ENCODE measurements at places on chromosomes 5 and 9.

DNA sequence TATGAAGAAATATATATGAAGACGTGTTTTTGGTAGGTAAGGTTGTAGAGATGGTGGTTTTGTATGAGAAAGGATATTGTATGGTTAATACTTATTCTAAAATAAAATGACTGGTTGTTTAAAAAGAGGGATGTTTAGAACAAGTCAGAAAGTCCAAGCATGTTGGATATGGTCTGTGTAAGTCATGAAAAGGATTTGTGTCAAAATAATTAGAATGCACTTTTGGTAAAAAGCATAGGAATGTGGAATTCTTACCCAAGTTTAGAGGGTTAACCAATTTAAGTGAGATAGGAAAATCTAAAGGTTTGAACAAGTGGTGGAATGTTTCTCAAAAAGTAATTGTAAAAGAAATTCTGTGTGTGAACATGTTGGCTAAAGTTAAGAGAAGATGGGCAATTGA is 1556.5 kb upstream of the C9orf72 start:
- DNase-seq = no peak

DNA sequence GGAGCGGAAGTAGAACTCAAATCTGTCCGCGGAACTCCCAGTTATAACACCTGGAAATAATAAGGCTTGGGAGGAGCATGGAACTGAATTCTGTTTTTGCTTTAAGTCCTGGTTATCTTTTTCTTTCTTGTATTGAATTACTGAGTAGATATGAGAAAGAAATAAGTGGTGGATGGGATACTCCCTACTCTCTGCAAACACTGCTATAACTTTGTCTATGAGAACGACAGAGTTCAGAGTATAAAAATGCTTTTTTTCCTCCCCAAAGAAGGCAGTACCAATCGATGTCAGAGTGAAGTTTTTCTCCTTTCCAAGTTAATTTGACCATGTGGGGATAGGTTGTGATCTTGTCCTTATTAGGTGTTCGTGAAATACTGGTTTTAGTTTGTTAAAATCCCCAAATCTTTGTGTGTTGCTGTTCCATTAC is 1.2 kb downstream of the RIC1 start:
- DNase-seq = no peak

- no peak for DNase-seq
Observed at GRCh38 chr5:32735512-32735911, 24.4 kb downstream of the NPR3 start.

DNA sequence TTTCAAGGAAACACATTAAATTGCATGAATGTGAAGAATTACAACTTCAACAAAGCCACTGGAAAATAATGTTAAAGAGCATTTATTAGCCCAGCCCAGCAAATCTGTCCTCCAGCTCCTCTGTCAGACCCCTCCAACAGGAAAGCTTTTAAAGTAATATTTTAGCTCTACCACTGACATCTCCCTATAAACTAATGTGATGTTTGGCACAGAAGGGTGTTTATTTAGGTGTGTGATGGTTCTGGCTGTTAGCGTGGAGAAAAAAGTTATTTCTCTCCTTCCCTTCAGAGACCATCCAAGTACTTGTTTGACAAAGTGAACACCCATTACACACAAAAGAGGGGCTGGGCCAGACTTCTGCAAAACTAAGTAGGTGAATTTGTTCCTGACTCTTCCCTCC is 111.9 kb upstream of the TARS1 start:
- no peak for DNase-seq

GRCh38 chr5:51345106-51345505 is 38.1 kb upstream of the ISL1 start:
- DNase-seq = no peak

- DNase-seq = no peak
Observed at GRCh38 chr9:6552498-6553121, 92.9 kb downstream of the GLDC start.

- DNase-seq = no peak
Observed at GRCh38 chr9:100082782-100083181, 16.0 kb downstream of the ERP44 start.

GRCh38 chr9:127382541-127382940 is 14.4 kb upstream of the SLC2A8 start:
- no peak for DNase-seq

DNA sequence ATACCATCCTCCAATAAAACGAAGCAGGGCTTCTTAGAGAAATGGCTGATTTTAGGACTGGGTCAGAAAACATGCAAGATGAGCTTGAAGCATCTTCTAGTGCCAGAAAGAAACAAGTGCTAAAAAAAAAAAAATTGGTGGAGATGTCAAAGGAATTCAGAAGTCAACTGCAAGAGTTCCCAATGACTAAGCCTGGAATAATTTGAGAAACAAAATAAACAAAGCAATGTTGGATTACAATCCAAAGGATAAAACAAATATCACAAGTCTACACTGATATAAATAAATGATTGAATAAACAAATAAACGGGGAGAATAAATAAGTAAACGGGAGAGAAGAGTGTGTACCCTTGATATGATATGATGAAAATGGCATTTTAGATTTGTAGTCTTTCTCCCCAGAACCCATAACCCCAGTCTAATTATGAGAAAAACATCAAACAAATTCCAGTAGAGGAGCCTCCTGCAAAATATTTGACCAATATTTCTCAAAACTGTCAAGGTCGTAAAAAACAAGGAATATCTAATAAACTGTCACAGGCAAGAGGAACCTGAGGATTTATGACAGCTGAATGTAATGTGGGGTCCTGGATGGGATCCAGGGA is 63.5 kb upstream of the CCL21 start:
- DNase-seq = peak; percentile 1

- DNase-seq = no peak
Observed at GRCh38 chr5:144102979-144103378, 67.5 kb downstream of the YIPF5 start.

GRCh38 chr5:142813220-142813619 is 43.0 kb downstream of the ARHGAP26 start:
- DNase-seq = no peak

GRCh38 chr5:74037321-74037720 is 411.3 kb downstream of the ARHGEF28 start:
- DNase-seq = no peak

DNA sequence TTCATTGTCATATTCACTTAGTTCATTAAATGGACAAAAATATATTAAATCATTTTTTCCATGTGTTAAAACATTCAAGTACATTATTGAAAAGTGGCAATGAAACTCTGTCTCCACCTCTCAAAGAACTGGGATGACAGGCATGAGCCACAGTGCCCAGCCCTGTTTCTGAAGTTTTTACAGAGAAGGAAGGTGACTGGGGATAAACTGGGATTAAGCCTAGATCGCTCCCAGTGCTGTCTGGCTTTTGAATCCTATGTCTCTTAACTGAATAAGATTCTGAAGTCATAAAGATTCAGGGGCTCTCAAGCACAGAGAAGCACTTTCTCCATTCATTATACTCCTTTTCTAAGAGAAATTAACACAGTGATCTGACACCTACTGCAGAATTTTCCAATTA is 88.3 kb downstream of the SLC38A9 start:
- DNase-seq = no peak

- DNase-seq = peak; percentile 49
Observed at GRCh38 chr9:124291801-124292396, 34.1 kb downstream of the NEK6 start.

- no peak for DNase-seq
Observed at GRCh38 chr5:26054594-26054993, 983.8 kb downstream of the CDH9 start.

DNA sequence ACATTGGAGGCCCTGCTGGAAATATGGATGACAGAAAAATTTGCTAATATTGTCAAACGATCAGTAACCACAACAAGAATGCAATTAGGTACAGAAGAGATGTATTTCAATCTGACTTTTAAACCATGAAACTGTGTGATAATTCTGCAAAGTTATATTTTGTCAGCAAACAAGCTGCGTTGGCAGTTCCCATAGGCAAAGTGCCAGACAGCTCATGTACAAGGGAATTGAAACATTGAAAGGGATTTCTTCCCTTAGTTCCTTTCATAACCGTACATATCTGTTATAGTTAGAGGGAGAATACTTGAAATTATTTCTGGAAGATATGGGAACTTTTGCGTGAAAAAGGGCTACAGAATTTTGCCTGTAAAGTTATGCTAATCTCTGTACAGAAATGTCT is 419.4 kb upstream of the PTGER4 start:
- DNase-seq = no peak

DNA sequence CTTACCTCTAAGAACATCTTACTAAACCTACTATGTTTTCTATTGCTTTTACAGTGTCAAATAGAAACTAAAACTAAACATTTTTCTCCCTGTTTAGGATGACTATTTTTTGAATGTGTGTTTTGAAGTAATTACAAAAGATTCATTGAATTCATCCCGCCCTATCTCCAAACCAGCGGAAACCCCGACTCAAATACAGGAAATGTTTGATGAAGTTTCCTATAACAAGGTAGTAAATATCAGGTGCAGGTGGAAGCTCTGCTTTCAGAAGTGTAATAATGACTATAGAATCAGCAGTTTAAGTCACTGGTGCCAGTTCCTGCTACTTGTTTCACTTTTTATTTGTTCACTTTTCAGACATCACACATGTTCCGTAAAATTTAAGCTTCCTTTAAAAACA is 20.0 kb downstream of the ERAP2 start:
- no peak for DNase-seq

DNA sequence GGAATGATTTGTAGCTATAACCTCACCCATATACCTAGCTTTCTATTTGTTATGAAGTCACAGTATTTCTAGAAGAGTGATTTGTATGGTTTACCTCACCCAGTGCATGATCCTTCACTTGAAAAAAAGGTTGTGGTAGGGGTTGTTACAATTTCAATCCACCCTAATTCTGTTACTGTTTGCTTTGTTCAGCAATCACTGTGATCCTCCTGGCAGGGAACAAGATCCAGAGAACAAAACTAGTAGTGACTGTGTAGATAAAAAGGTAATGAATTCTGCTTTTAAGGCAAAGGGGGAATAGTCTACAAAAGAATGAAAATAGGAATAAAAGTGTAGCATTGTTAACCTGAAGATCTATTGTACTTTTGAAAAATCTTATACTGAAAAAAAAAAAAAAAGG is 191.3 kb upstream of the SH3GL2 start:
- DNase-seq = no peak

- DNase-seq = no peak
Observed at GRCh38 chr5:80761176-80761575, 106.4 kb upstream of the DHFR start.

DNA sequence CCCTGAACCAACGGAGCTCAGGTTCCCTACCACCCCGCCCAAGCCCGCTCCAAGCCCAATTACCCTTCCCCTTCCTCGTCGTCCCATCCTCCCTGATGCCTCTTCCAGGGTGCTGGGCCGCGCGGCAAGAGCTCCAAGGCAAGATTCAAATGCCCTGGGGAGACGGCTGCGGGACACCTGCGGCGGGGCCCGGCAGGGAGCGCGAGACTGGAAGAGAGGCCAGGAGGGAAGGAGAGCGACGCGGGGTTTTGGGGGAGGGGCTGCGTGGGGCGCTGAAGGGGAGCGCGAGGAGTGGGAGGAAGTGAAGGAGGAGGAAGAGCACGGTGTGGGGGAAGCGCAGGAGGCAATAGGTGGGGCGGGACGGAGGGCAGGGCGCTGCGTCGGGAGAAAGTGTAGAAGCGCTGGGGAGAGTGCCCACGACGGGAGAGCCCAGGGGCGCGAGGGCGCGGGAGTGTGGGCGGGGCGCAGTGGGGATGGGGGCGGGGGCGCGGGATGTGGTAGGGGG is 975 bp upstream of the NXNL2 start:
- peak; percentile 70 for DNase-seq

DNA sequence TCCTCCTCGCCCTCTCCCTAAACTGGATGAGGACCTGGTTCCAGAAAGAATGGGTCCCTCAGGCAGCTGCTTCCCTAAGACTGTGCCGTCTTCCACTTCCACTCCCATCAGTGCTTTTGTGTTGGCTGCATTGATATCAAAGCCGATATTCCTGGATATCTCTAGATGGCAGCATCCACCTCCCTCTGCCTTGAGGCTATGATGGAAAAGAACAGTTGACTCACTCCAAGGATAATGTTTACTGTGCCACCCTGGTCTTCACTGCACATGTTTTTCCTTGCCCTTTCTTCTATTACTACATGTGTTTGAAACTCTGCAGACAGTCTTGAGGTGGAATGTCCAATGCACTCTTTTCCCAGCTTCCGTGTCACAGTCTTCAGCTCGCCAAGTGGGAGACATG is 211.6 kb downstream of the MAST4 start:
- peak; percentile 21 for DNase-seq

GRCh38 chr5:89236900-89237299 is 353.9 kb upstream of the MEF2C start:
- DNase-seq = no peak

DNA sequence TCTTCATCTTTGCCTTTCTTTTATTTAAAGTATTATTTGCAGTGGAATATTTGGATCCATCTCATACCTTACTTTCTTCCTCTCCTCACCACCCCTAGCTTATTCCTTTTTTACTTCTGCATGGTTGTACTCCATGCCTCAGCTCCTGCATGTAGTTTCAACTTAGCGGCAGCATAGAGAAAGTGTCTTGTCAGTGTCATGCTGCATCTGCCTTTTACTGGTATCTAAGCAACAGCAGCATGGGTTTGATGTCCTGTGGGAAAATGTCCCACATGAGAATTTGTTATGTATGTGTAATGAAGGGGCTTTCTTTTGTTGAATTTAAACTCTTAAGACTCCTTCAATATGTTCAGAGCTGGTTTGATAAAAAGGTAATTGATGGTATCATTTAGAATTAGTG is 20.6 kb downstream of the TCERG1 start:
- no peak for DNase-seq

DNA sequence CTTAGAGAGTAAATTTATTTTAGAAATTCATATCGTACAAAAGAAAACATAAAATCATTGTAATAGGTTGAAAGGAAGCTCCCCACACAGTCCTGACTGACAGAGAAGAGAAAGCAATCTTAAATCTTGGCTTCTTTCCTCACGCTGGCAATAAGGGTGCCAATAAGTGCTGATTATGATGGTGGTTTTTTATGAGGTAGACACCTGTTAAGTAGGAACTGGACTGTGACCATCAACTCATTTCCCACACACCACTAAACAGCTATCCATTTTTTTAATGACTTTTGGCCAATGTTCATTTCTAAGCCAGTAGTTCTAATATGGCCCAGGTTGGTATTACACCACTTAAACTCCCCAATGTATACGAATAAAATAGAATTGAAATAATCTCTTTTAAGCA is 893.5 kb upstream of the NUDT12 start:
- no peak for DNase-seq

GRCh38 chr5:134455466-134455865 is 43.8 kb upstream of the CDKN2AIPNL start:
- DNase-seq = no peak

GRCh38 chr5:127369796-127370195 is 79.2 kb downstream of the MEGF10 start:
- DNase-seq = no peak

- DNase-seq = no peak
Observed at GRCh38 chr5:92428415-92428814, 1045.3 kb upstream of the ARRDC3 start.
